AG10803 (cell line): ENCODE measurements at places on chromosomes 4 and X.

GRCh38 chrX:11321986-11322385, 28.8 kb downstream of the AMELX start:
- DNase-seq = no peak

DNA sequence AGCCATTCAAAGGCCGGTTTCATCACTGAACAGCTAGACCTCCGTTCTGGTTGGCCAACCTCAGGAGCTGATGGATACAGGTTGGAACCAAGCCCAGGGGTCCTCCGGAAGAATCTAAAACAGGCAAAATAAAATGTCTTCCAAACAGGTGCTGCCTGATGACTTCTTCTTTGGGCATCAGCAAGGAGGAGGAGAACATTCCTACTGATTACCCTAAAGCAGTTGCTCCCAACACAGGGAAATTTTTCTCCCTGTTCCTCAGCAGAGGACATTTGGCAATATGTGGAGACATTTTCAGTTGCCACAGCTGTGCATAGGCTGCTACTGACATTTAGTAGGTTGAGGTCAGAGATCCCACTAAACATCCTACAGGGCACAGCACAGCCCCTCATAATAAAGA, 319.3 kb upstream of the PPARGC1A start:
- DNase-seq = peak; percentile 4

- DNase-seq = no peak
These were observed 71.4 kb upstream of the DCAF12L2 start for GRCh38 chrX:126237524-126237923.

DNA sequence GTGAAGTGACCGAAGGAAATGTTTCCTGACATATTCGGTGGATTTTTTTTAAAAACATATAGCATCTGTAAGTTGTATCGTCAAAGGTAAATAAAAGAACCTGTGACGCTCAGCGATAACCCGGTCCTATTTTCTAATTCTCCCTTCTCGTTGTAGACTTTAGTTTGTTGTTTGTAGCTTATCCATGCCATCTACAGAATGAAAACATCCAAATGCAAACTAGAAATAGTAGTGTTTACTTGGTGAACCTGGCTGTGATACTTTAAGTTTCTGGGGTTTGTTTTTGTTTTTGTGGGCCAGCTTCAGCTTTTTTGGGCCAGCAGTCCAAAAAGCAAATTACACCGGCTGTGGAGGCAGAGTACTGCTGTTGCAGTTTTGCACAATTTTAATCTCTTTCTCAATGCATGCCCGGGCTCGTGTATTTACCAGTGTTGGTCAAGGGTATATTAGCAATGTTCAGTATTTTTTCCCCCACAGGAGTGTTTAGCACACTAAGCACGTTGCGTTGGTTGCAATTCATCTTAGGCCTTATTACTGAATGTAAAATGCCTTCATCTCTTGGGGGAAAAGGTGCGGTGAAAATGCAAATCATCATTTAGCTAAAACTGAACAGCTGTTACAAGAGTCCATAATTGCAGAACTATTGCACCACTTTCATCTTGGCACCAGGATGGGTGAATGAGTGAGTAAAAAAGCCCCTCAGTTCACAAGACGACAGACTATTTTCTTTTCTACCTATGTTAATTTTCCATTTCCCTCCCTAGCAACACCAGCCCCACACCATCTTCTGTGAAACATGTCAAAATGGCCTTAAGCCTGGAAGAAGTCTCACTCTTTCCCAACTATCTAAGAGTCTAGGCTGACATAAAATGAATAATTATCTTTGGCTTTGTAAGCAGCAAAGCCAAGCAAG, 1.7 kb upstream of the CNOT6L start:
- peak; percentile 12 for DNase-seq

- DNase-seq = peak; percentile 10
These were observed 1.8 kb downstream of the EPHA5 start for GRCh38 chr4:65668201-65669089.

DNA sequence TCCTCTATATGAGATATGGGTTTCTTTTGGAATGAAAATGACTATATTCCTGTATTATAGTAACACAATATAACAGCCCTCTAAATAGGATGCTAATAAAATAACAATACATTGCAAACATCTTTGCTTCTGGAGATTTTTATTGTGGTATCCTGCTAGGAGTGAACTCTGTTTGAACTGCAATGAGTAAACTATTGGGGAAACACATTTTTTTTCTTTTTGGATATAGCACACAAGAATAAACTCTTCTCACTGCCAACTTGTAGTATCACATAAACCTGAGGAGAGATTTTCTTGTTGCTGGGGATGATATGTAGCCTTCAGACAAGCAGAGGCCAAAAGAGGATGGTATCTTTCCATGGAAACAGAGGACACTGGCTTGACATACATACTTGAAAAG, 238.2 kb downstream of the C4orf33 start:
- DNase-seq = no peak

DNA sequence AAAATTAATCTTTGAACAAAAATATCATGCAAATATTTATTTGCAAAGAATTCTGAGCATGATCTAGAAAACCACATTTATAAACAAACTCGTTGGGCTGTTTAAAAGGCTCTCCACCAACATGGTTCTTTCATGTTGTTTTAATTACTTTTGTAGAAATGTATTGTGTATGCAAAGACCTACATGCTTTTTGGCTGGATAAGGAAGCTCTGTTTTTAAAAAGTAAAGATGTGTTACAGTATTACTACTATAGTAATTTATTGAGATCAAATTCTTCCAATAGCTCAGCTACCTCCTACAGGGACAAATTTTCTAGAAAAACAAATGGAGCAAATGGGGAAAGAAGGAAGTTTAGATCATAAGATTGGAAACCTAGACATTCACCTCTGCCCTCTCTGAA, 177.5 kb upstream of the TTC29 start:
- peak; percentile 26 for DNase-seq

DNA sequence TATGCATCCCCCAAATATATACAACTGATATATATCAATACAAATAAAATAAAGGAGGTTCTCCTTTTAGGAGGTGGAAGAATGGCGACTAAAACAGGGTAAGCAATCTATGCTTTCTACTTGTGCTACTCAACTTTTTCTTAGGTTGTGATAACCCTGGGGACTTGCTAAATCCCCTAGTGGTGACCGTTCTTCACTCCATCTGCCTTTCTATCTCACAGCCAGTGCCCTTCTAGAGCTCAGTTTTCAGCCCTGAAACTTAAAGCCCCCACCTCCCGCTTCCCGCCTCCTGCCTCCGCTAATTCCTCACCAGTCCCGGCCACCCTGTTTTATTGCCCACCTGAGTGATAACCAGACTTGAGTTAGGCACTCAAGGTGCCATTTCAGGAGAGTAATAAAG, 15.5 kb upstream of the ESX1 start:
- DNase-seq = no peak

DNA sequence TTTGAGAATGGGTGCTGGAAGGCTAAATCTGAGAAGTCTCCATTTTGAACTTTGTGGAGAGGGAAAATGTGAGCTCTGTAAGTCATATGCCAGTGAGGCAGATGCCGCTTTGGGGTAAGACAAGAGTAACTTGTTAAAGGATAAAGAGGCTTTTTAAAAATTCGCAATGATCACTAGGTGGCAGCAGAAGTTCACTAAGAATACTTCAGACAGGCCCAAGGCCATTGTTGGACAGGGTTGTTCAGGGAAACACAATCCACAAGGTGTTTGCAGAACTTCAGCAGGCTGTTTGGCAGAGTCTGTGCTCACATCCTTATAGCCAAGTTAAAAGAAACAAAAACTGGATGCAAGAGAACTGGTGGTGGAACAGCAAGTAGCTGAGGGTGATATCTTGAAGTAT, 13.7 kb upstream of the PIGA start:
- DNase-seq = peak; percentile 60

DNA sequence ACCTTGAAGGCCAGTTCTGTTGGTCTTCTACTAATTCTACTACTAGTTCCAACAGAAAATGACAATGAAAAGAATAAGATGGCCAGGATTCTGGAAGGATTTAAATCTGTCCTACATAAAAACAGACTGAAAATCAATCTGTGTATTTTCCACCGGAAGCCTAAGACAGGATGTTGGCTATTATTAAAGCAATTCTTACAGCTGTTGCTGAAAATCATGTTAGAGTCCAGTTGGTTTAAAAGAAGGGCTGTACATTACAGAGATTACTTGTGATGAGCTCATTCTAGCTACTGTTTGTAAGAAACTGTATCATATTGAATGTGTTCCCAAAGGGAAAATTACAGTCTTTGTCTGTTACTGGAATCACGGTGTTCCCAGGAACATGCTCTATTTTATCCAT, 54.8 kb upstream of the MAGEB16 start:
- DNase-seq = no peak

- no peak for DNase-seq
These were observed 709.3 kb downstream of the PCDH18 start for GRCh38 chr4:136823020-136823419.

DNA sequence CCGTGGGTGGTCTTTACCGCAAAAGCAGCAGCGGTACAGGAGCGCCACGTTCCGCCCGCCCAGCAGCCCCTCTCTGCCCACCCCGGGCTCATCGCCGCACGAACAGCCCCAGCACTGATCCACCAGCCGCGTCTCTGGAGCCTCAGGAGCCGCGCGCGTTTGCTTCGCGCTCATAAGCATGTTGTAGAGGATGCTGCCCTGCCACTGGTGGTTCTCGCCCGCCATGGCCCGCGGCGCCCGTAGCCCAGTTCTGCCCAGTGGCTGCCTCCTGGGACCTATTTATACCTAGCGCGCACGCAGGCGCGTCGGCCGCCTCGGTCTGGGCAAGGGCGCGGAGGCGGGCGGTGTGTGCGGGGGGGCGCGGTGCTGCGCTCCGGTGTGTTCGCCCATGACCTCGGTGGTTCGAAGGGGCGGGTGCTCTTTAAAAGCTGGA, at the start of gene NR0B1:
TSS of gene NR0B1 (minus strand) at position 252 of the 433 bp plus-strand sequence. CDS start at position 225, 27 bp downstream.
- peak; percentile 1 for DNase-seq

- DNase-seq = no peak
These were observed 50.8 kb upstream of the SLC16A2 start for GRCh38 chrX:74370487-74370886.

- no peak for DNase-seq
These were observed 329.2 kb downstream of the ARHGAP10 start for GRCh38 chr4:148061141-148061481.

DNA sequence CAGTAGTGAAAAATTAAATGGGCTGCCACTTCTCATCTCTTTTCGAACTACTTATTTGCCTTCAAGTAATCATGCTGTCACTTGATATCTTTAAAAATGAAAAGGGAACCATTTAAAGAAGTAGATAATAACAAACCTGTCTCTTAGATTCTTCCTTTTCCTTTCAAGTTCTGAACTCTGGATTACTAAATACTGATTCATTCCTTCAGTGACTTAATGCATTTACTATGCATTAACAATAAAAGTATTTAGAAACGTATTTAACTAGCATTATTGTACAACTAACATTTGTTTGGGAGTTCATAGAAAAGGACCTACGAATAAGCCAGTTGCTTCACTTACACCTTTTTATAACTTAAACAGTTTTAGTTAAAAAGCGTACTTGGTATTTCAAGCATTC, 61.1 kb upstream of the RAB33B start:
- DNase-seq = no peak

- DNase-seq = peak; percentile 82
These were observed 290.6 kb upstream of the TAPT1 start for GRCh38 chr4:16516796-16517439.

GRCh38 chrX:153765138-153766079, 1.4 kb downstream of the PLXNB3 start:
- DNase-seq = no peak

DNA sequence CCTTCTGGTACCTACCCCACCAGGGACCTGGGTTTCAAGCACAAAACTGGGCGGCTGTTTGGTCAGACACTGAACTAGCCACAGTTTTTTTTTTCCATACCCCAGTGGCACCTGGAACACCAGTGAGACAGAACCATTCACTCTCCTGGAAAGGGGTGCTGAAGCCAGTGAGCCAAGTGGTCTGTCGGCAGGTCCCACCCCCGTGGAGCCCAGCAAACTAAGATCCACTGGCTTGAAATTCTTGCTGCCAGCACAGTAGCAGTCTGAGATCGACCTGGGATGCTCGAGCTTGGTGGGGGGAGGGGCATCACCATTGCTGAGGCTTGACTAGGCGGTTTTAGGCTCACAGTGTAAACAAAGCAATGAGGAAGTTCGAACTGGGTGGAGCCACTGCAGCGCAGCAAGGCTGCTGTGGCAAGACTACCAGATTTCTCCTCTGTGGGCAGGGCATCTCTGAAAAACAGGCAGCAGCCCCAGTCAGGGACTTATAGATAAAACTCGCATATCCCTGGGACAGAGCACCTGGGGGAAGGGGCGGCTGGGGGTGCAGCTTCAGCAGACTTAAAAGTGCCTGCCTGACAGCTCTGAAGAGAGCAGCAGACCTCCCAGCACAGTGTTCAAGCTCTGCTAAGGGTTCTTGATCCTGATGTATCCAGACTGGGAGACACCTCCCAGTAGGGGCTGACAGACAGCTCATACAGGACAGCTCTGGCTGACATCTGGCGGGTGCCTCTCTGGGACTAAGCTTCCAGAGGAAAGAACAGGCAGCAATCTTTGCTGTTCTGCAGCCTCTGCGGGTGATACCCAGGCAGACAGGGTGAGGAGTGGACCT, 223.0 kb downstream of the COX18 start:
- peak; percentile 7 for DNase-seq

- peak; percentile 91 for DNase-seq
These were observed 153.5 kb downstream of the PCDH18 start for GRCh38 chr4:137378821-137379220.

- DNase-seq = peak; percentile 82
These were observed 55.2 kb downstream of the ARHGEF6 start for GRCh38 chrX:136725441-136726104.

- DNase-seq = no peak
These were observed 81.7 kb downstream of the HS6ST2 start for GRCh38 chrX:132876523-132877338.

GRCh38 chr4:86594559-86595425, 677 bp downstream of the PTPN13 start:
- DNase-seq = peak; percentile 99

DNA sequence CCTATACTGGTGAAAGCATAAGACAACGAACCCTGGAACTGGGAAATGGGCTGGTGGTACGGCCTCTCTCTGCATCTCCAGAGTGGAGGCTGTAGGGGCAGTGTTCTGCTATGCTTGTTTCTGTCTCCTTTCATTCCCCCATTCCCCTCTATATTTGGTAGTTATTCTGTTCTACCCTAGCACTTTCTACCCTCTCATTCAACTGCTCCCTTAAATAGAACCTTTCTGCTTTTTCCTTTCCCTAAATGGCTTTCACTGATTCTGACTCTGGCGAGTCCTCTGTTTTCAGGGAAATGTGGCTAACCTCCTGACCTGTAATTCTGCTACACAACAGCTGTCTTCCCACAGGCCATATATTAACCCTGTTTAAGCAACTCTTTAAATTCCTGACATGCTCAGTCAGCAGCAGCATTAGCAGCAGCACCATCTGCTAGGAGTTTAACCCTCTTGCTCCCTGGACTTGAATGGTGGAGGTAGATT, 94.2 kb downstream of the CXCL13 start:
- peak; percentile 86 for DNase-seq

- DNase-seq = peak; percentile 3
These were observed 190.3 kb upstream of the GATB start for GRCh38 chr4:151950993-151951670.

- DNase-seq = no peak
These were observed 40.6 kb downstream of the GUCY2F start for GRCh38 chrX:109441266-109441665.

- DNase-seq = no peak
These were observed at the start of gene HPGDS for GRCh38 chr4:94342694-94343093. TSS of gene HPGDS (minus strand) at chr4:94342836. CDS start at chr4:94334629, 8,207 bp downstream.
